ENCODE measurements at places on chromosomes 7 and 10. TPM values are rescaled to one million over a fixed set of nuclear protein-coding genes. Genes with fewer than 3 reads are reported as not detected.

- no peak overlapping the region for H3K27ac ChIP-seq
- no peaks in the 10 kb centered on the region for H3K4me1 ChIP-seq
- no peak for DNase-seq
These were observed 781.8 kb upstream of the LRRTM3 start for GRCh38 chr10:66144016-66144415.

DNAJC2 gene
- total RNA-seq: 63.1 TPM

DNA sequence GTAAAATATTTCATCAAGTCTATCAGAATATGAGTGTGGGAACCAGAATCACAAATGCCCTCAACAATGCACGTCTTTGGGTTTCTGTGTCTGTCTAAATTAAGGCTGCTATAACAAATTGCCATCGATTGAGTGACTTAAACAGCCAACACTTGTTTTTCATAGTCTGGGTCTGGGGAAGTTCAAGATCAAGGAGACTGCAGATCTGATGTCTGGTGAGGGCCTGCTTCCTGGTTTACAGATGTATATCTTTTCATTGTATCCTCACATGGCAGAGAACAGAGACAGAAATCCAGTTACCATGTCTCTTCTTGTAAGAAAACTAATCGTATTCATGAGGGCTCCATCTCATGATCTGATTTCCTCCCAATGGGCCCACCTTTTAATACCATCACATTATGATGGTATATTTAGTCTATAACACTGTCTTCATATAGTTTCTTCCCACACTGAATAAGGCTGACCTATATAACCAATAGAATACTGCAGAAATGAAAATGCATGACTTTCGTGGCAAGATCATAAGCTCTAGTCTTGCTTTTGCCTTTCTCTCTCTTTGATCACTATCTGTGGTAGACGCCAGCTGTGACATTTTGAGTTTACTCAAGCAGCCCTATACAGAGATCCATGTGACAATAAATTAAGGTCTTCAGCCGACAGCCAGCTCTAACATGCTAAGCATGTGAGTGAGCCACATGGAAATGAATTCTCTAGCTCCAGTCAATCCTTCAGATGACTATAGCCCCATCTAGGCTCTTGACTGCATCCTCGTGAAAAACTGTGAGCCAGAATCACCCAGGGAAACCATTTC lies 51.9 kb downstream of the THSD7A start:
- H3K4me3 ChIP-seq: no peak overlapping the region
- no peaks in the 10 kb centered on the region for H3K4me1 ChIP-seq
- H3K27ac ChIP-seq: no peak overlapping the region
- H3K36me3 ChIP-seq: no peaks in the 10 kb centered on the region

DNA sequence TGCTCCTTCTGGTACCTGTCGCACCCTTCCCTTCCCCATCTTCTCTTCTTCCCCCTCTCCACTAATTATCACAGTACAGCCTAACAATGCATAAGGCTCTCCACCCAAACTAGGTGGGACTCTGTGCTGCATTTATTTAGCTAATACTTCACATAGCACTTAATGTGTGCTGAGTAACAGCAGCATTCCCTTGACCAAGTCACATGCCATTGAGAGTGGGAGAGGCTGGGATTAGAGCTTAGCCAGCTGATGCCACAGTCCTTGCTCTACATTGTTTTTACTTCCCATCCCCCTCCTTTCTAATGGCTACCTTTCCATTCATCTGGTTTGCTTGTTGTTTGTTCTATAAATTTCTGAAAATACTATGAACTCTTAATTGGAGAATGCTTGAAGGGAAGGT lies 426.9 kb downstream of the LRMDA start:
- H3K36me3 ChIP-seq: no peaks in the 10 kb centered on the region
- no peak for DNase-seq
- no peaks in the 10 kb centered on the region for H3K27me3 ChIP-seq
- H3K4me3 ChIP-seq: no peak overlapping the region
- no peak overlapping the region for H3K27ac ChIP-seq
- no peaks in the 10 kb centered on the region for H3K4me1 ChIP-seq

DNA sequence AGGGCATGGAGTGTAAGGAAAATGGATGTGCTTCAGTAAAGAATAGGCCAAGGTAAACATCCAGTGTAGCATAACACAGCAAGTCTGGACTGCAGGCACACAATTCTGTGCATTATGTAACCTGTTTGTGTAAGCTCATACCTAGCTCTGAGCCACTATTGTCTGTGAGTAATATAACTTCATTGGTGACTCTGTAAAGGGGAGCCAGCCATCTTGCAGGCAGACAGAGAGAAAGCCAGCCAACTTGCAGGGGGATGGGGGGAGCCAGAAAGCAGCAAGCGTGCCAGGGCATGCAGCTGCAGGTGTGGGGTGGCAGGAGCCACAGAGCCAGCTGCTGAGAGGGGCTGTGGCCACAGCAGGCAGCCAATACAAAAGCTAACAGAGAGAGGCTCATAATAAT lies 449.2 kb downstream of the IPMK start:
- DNase-seq: no peak
- no peaks in the 10 kb centered on the region for H3K27me3 ChIP-seq

- no peak overlapping the region for H3K4me3 ChIP-seq
- no peak for DNase-seq
- H3K27me3 ChIP-seq: no peaks in the 10 kb centered on the region
- H3K4me1 ChIP-seq: no peaks in the 10 kb centered on the region
- H3K36me3 ChIP-seq: no peaks in the 10 kb centered on the region
These were observed 27.2 kb downstream of the C10orf71 start for GRCh38 chr10:49325916-49326783.

ADAMTS14 gene
- total RNA-seq: not detected
